ENCODE measurements at places on chromosomes 13 and 19.

DNA sequence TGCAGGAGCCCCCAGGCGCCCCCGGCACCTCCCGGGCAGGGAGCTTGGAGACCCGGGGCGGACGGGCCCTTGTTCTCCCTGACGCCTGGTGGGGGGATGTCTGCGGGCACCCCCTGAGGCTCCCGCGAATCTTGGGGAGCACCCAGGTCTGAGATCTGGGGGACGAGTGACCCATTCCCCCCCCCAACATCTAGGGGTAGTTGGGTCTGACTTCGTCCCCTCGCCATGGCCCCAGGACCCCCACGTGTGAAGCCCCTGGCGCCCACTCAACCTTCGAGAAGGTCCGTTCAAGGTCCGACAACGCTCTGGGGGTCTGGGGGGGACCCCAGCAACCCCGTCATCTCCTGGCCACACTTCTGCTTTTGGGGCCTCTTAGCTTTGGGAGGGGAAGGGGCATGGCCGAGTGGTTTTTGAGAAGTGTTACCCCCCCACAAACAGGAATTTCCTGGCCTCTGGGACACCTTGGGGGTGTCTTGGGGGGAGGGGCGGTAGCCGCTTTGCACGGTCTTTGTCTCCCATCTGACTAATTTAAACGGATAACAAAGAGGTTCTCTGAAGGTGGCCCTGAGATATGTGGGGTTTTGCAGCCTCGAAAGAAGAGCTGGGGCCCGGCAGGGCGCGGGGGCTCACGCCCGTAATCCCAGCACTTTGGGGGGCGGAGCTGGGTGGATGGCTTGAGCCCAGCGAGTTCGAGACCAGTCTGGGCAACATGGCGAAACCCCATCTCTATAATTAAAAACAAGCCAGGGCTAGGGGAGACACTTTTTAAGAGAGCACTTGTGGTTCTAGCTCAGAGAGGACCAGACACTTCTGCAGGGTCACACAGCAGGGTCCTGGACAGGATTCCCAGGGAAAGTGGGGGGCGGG, 608 bp downstream of the CNN2 start:
- DNase-seq, result no peak

- DNase-seq, result no peak
Measured at GRCh38 chr19:42468273-42468796, 25.6 kb upstream of the CXCL17 start.

DNA sequence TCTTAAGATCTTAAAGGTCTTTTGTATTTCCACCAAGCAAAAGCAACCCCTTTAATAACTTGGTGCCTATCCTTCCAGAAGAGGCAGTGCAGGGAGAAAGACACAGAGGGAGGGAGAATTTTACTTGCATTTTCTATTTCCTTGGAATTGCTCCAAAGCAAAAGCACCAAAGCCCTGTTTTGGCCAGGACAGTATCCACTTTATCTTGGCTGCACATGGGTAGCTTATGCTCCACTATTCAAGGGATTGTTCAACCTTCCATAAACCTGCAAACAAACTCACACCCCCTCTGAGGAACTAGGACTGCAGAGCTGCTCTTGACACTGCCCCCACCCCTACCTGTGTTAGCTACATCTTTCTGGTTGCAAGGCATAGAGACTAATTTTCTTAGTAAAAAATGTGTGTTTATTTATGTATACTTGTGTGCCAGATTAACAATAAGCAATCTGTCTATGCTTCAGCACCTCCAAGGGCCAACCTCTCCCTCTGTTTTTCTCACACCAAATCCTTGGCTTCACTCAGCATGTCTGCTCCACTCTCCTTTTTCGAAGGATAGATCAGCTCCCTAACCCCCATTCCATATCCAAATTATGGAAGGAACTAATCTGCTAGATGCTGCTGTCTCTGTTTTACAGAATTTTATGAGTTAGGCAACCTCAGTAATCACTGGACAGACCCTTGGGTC, 68.1 kb upstream of the KLF12 start:
- no peak for DNase-seq

DNA sequence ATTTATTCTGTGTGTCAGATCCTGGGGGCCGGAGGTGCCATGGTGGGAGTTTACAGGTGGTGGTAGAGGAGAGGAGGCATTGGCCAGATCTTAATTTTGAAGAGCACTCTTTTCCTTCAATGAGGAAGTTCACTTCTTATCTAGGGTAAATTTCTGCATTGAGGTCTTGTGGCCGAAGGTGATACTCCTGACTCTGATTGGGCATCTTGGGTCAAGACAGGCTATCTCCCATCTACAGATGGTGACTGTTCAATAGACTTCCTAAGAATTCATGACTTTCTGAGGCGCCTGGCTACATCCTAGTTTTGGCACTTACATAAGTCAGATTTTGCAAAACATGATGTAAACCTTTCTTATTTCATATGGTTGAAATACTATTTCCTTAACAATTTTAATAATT, 135.2 kb downstream of the SUCLA2 start:
- DNase-seq, result no peak

DNA sequence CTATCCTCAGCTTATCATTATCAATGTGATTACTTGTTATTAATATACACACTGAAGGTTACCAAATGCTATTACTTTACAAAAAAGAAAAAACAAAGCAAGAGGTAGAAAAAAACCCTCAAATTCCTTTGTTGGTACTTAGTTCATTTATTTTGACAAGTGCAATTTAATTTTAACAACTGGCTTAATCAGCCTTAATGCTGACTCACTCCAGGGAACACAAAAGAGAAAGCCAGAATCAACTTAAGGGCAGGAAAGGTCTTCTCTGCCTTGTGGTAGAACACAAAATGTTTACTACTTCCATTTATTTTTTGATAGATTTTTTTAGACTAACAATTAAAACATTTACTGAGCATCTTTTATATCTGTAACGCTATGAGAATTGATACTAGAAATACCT, 417.1 kb downstream of the PCDH17 start:
- no peak for DNase-seq

DNA sequence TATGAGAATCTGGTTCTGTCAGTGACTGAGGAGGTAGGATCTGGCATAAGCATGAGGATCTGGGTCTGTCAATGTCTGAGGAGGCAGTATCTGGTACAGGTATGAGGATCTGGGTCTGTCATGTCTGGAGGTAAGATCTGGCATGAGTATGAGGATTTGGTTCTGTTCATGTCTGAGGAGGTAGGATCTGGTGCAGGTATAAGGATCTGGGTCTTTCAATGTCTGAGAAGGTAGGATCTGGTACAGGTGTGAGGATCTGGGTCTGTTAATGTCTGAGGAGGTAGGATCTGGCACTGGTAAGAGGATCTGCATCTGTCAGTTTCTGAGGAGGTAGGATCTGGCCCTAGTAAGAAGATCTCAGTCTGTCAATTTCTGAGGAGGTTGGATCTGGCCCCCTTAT, 12.4 kb upstream of the PDCD2L start:
- peak; percentile 37 for DNase-seq

DNA sequence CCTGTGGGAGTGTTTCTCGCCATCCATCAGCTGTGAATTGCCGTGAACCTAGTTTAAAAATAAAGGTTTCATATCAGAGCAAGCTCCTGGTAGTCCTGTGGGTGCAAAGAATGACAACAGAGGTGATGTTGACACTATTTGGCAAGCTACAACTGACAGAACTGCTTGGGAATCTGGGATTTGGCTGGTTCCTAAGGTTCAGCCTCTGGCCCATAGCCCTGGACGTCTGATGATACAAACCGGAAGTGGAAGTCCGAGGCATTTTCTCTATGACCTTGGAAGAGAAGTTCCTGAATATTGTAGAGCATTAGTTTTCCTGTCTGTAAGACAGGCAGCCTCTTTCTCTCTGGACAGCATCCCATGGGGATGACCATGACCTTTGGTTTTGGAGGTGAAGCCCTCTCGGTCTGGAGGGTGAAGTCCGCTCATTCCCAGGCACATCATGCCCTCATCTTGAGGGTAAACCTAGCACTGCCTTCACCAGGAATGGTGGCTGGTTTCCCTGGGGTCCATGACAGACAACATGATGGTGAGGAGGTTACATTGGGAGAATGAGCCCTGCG, 29.1 kb downstream of the GATAD2A start:
- DNase-seq, result no peak

GRCh38 chr13:72963762-72964161, 95.0 kb upstream of the KLF5 start:
- no peak for DNase-seq

- DNase-seq, result peak; percentile 64
Measured at GRCh38 chr19:50803633-50804419, 13.6 kb downstream of the ACP4 start.

- no peak for DNase-seq
Measured at GRCh38 chr19:7914099-7914498, 531 bp upstream of the TGFBR3L start.

- no peak for DNase-seq
Measured at GRCh38 chr19:29928831-29929230, 13.2 kb upstream of the URI1 start.

DNA sequence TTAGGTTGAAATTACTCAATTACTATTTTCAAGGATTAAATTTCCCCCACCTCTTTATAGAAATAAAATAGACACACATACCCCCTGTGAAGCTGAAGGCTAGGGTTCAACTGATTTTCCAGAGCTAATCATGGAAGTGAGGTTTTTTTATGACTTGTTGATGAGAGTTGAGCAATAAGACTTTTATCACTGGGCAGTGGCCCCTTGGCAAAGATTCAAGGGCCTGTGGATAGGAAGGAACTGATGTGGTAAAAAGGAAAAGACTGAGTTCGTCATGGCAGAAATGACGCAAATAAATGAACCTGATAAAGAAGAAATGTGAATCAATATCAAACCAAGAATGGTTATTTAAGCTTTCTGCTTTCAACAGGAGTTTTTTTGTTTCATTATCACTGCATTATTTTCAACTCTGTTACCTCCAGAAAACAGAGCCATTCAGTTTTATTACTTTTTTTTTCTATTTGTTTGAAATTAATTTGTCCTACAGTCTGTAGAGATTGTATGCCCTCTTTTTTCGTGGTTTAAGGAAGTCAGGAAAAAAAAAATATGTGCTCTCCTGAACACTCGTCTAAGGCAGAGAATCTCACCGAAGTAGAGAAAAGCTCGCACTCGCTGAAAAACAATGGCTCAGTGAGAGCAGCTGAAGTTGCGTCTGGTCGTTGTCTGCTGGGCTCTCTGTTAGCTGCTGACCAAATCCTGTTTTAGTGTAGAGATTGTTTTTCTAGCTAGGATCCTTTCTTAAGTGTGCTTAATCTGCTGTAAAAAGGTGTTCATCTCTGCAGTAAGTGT, 38.9 kb downstream of the STOML3 start:
- peak; percentile 25 for DNase-seq

DNA sequence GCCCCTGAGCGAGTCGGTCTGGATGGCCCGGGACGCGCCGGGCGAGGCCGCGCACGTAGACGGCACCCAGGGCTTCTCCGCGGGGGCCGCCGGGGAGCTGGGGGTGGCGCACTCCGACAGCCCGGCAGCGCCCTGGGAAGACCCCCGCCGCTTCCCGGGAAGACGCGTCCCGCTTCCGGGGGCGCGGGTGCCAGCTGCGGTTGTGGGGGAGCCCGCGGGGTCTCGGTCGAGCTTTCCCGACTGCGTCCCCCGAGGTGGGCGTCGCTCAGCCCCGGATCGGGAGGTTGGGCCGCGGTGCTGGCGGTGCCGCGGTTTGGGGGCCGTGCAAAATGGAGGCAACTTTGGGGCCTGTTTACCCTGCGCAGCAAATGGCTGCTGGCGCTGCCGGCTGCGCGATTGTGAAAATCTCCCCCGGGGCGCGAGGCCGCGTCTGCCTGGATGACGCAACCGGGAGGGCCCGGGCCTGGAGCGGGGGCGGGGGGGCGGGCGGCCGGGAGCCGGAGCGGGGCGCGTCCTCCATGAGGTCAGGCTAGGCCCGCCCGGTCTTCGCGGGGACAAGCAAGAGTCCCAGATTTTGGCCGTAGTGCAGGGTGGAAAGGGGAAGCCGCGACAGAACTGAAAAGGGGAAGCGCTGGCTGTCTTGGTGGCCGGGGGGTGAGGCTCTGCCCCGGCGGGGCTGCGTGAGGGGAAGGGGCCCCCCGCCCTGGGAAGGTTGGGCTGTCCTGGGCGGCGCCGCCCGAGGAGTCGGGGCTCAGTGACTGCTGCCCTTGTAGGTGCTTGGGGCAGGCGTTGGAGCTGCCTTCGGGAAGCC, 11.3 kb downstream of the PEAK3 start:
- DNase-seq, result peak; percentile 78

DNA sequence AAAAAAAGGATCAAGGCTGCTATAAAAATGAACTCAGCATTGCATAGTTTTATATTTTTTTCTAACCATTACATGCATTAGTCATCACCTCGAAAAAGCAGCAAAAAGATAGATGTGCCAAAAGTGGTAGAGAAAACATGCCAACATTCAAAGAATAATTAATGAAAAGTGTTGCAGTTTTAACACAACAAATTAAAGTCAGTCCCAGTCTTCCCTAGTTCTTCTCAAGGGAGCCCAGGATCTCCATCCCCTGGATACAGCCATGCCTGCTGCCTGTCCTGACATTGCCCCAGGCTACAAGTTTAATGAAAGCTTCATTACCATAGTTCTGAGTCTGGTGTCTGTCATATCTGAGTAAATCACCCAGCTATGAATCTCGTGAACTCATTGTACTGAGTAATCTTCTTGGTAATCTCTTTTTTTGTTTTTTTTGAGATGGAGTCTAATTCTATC, 116.6 kb upstream of the KLF12 start:
- no peak for DNase-seq

- DNase-seq, result no peak
Measured at GRCh38 chr13:33571618-33572017, 246.3 kb upstream of the RFC3 start.

- DNase-seq, result no peak
Measured at GRCh38 chr13:31167490-31167889, 5.8 kb upstream of the HSPH1 start.

- DNase-seq, result no peak
Measured at GRCh38 chr13:24221007-24221406, 60.5 kb downstream of the SPATA13 start.

DNA sequence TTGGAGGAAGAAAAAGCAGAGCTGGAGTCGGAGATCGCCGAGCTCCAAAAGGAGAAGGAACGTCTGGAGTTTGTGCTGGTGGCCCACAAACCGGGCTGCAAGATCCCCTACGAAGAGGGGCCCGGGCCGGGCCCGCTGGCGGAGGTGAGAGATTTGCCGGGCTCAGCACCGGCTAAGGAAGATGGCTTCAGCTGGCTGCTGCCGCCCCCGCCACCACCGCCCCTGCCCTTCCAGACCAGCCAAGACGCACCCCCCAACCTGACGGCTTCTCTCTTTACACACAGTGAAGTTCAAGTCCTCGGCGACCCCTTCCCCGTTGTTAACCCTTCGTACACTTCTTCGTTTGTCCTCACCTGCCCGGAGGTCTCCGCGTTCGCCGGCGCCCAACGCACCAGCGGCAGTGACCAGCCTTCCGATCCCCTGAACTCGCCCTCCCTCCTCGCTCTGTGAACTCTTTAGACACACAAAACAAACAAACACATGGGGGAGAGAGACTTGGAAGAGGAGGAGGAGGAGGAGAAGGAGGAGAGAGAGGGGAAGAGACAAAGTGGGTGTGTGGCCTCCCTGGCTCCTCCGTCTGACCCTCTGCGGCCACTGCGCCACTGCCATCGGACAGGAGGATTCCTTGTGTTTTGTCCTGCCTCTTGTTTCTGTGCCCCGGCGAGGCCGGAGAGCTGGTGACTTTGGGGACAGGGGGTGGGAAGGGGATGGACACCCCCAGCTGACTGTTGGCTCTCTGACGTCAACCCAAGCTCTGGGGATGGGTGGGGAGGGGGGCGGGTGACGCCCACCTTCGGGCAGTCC, 5.0 kb downstream of the FOSB start:
- DNase-seq, result no peak

GRCh38 chr13:110528371-110528770, 33.2 kb downstream of the RAB20 start:
- no peak for DNase-seq
